ENCODE measurements at places on chromosomes 12 and 14.

GRCh38 chr12:92363295-92364146 lies 217.9 kb upstream of the BTG1 start:
- no peak for DNase-seq

DNA sequence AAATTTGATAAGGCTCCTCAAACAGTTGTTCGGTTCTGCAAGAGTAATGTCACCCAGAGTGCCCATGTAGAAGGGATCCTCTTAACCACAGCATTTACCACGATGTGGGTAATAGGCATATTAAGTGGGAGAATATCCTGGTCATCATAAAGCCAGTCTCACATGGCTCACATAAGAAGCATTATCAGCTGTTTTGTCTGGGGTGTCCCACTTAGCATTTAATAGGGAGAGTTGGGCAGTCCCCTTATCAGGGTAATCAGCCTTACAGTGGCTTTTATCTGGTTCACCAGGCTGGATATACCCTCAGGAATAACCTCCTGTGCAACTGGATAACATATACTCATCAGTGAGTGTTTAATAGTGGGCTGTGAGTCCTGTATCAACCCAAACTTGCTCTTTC lies 12.9 kb upstream of the TMEM263 start:
- DNase-seq, result no peak

GRCh38 chr12:54140588-54141388 lies 48.0 kb downstream of the SMUG1 start:
- no peak for DNase-seq

DNA sequence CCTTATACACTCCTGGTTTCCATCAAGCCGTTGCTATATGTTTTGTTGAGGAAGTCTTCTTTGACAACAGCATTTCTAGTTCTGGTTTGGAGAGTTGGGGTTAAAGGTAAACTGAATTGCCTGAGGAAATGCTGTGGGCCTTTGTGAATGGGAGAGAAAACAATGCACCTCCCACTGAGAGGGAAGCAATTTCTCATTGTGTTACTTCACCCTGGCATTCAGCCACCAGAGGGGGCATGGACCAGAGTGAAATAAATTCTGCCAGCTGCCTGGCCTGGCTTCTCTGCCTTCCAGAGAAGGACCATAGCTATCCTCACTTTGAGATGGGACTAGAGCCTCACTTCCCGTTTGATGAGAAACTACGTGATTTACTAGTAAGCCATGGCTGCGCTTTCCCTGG lies 475.3 kb downstream of the EGLN3 start:
- no peak for DNase-seq

GRCh38 chr14:94394025-94394493 lies 5.7 kb upstream of the SERPINA1 start:
- no peak for DNase-seq

DNA sequence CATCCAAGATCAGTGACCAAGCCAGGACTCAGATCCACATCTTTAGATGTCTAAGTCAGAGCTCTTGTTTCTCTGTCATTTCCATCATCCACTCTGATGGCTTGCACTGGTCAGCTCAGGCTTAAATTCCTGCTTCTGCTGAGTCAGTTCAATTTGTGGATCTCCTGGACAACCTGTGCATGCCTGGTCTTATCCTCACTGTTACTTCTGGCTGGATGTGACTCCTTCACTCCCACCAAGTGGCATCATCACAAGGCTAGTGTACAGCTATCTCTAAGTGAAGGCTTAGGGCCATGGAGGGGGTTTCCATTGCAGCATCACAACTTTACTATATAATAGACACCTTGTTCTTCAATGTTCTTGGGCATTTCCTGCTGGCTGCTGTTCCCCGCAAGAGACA lies 102.9 kb downstream of the EMP1 start:
- no peak for DNase-seq

- DNase-seq, result no peak
Measured at GRCh38 chr14:101706509-101707067, 54.9 kb upstream of the PPP2R5C start.

DNA sequence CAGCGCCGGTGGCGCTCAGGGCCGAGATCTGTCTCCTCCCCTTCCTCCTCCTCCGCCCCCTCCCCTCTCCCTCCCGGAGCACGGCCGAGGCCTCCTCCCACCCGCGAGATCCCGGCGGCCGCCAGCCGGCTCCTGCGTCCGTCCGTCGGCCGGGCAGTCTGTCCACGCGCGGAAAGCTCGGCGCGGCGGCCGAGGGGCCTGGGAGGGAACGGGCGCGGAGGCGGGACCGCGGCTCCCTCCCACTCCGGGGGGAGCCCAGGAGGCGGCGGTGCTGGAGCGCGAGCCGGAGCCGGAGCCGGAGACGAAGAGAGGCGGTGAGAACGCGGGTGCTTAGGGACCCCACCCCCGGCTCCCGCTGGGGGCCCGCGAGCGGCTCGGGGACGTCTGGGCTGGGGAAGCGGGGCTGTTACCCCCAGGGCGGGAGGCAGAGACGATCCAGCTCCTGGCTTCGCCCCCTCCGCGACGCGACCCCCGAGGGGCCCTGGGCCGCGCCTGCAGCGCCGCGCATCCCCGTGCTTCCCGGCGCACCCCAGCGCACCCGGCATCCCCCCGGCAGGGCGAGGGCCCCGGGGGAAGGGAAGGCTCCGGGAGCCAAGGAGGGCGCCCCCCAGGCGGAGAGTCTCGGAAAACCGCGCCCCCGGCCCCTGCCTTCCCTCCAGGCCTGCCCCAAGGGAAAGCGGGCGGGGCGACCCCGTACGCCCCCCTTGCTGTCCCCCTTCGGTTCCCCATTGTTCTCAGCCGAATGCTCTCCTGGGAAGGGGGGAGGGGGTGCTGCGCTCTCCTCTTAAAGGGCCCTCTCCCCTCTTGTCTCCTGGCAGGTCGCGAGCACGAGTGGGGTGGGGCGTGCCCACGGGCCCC lies at the start of gene DTX1:
DTX1 (plus strand) TSS at position 100 of the 858 bp plus-strand sequence. CDS start 1,463 bp downstream, outside the sequence.
- DNase-seq, result no peak
